SK-N-MC (cell line): ENCODE measurements at places on chromosomes 5 and 9.

DNA sequence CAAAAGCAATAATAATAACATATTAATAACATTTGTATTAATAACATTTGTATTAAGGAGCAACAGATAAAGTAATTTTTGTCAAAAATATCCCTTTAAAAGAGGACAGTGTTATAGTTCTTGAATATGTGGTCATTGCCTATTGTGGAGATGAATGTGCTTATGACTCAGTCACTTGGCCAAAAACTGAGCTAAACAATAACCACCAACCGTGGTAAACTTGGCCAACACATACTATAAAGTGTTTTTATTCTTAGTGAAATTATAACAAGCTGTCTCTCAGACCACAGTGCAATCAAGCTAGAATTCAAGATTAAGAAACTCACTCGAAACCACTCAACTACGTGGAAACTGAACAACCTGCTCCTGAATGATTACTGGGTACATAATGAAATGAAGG lies 159.2 kb upstream of the PLPPR1 start:
- no peak for DNase-seq

DNA sequence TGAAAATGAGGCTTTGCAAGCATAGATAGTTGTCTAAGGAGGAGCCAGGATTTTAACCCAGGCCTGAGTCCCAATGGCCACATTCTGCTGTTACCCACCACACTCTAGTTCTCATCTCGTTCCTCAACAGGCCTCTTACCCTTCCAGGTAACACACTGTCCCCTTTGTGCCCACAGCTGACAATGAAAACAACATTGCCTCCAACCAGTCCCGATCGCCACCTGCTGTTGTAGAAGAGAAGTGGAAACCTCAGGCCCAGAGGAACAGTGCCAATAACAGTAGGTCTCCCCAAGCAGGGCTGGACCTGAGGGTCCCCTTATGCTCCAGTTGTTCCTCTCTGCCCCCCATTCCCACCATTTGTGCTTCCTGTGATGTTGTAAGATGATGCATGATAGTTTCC lies 30.4 kb downstream of the AMBP start:
- DNase-seq, result no peak

GRCh38 chr5:2492476-2492875 lies 259.0 kb downstream of the IRX2 start:
- no peak for DNase-seq

- no peak for DNase-seq
Observed at GRCh38 chr5:67902497-67902830, 313.1 kb upstream of the PIK3R1 start.

- DNase-seq, result peak; percentile 92
Observed at GRCh38 chr5:163503106-163504078, 2.0 kb upstream of the MAT2B start.

GRCh38 chr5:95221234-95221633 lies 63.7 kb downstream of the MCTP1 start:
- DNase-seq, result no peak

DNA sequence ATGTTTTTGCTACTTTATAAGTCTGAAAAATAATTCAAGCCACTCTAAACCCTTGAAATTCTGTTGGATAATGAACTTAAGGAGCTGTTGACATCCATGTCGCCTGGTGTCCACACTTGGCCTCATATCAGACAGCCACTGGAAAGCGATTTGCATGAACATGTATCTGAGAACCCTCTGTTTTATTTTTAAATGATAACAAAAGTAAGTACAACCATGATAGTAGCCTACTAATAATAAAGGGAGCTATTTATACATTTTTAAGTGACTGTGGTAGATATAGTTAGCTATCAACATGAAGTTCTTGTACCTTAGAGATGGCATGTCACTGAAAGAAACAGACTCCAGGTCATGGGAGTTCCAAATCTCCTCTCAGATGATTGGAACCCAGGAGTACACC lies 53.3 kb downstream of the PLCXD3 start:
- no peak for DNase-seq

GRCh38 chr5:147483961-147484707 lies 25.7 kb downstream of the DPYSL3 start:
- peak; percentile 12 for DNase-seq

DNA sequence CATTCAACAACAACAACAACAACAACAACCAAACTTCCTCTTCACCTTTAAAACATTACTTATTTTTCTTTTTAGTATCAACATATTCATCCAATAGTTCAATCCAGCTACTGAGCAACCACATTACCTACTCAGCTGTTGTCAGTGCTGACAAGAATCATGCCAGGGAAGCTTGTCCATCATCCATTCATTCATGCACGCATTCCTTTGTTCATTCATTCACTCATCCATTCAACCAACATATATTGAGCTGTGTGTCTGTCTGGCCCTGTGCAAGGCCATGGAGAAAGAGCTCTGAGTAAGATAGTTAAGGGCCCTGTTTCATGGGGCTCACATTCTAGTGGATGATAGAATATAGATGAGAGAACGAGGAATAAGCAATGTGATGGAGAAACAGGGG lies 80.2 kb upstream of the TBC1D2 start:
- no peak for DNase-seq

DNA sequence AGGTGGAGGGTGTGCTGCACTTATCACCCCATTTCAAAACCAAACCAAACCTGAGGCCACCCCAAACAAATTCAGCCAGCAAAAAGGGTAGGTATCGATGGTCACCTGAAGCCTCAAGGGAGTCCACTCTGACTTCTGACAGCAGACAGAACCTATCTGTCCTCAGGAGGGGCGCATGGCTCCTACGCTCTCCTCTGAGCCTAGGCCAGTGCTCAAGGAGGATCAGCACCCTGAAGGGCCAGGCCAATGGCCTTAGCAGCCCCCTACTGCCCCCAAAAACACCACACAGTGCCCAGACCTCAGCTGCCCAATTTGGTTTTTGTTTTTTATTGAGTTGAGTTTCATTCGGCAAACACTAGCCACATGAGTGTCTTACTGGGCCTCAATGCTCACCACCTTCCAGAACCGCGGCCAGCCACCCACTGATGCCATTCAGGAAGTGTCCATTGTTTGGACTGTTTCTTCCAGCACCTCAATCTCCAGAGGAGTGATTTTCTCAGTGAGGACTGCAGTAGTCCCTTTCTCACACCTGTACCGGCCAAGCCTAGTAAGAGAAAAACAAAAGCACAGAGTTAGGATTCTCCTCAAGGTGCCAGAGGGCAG lies 62.0 kb downstream of the PSMB7 start:
- DNase-seq, result no peak

- DNase-seq, result no peak
Observed at GRCh38 chr5:146027751-146028150, 77.6 kb downstream of the PLAC8L1 start.

DNA sequence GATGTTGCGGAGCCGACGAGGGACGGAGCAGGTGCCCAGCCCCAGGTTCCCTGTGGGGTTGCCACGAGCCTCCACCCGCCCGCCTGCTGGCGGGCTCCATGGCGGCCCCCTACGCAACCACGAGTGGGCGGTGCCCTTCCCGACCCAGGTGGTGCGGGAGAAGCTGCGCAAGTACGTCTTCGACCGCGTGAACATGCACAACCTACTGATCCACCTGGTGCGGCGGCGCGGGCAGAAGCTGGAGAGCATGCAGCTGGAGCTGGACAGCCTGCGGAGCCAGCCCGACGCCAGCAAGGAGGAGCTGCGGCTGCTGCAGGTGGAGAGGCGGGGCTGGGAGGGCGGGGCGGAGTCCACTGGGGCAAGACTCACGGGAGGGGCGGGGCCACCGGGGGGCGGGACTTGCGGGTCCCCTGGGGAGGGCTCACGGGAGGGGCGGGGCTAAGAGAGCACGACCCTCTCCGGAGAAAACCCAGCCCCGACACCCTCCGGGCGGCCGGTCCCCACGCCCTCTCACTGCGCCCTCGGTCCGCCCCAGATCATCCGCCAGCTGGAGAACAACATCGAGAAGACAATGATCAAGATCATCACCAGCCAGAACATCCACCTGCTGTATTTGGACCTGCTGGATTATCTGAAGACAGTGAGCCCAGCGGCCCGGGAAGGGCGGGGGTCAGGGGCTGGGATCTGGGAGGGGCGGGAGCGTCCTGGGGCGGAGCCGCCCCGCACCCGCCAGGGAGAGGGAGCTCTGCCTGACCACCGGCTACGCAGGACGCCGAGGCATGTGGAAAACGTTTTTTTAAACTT lies 3.9 kb downstream of the CCDC183 start:
- no peak for DNase-seq

GRCh38 chr5:153926201-153926600 lies 112.5 kb downstream of the FAM114A2 start:
- no peak for DNase-seq

GRCh38 chr5:170503990-170504596 lies at the start of gene KCNIP1:
KCNIP1 (plus strand) TSS chr5:170504020.
- no peak for DNase-seq

DNA sequence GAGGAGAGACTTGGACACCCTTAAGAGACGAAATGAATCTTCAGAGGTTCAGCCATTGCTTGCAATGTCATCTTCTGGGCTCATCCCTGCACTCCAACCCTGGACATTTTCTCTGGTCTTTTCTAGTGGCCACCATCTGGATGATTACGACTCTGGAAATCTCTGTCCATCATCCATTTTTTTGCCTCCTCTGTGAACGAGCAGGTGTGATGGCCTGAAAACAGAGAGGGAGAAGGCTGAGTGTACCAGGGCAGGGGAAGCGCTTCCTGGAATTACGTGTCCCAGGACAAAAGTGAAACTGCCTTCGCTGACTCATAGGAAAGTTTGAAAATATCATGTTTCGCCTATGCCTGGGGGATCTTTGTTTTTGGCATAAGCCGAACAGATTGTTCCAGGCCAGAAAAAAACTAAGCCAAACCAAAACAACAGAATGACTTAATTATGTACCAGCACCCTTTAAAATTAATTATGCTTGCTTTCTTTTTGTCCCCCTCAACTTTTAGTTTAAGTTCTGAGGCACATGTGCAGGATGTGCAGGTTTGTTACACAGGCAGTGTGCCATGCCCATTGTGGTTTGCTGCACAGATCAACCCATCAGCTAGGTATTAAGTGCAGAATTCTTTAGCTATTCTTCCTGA lies 31.9 kb downstream of the ANKRD33B start:
- DNase-seq, result no peak

GRCh38 chr5:19977099-19977498 lies 10.9 kb downstream of the CDH18 start:
- no peak for DNase-seq

- no peak for DNase-seq
Observed at GRCh38 chr9:124164811-124165210, 92.9 kb upstream of the NEK6 start.

GRCh38 chr9:125262294-125262991 lies 817 bp downstream of the GAPVD1 start:
- DNase-seq, result no peak

DNA sequence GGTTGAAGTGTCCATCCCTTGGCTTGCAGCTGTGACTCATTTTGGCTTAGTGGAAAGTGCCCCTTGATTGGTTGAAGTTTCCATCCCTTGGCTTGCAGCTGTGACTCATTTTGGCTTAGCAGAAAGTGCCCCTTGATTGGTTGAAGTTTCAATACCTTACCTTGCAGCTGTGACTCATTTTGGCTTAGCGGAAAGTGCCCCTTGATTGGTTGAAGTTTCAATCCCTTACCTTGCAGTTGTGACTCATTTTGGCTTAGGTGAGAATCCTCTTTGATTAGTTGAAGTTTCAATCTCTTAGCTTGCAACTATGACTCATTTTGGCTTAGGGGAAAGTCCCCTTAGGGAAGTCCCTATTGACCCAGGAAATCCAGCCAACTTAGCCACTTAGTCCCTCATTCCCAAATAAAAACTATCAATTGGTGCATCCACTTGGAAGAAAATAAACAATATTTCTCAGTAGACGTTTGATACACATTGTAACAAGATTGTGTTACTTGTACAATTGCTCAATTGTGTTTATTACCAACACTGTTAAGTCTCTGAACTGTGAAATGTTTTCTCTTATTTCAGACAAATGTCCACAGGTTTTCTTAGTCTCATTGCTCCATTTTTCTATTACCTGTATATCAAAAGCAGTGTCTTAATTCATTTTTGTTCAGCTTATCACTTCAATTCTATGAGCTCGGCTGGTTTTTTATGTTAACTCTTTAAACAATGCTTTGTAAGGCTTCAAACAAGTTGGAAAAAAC lies 2308.8 kb upstream of the ACO1 start:
- no peak for DNase-seq

DNA sequence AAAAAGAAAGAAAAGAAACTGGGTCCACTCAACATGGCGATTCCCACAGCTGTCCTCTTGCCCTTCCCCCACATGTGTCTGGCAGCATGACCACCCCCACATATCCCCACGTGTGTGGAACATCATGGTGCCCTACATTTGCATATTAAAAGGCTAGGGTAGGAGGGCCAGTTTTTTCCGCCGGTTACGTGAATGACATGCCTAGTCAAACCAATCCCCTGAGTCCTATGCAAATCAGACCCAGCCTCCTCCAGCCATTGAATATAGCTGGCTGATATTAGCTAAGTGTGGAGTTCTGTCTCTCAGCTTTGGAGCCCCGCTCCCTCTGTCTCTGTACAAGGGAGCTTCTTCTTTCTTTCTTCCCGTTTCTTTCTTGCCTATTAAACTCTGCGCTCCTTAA lies 33.0 kb upstream of the CCDC112 start:
- no peak for DNase-seq

DNA sequence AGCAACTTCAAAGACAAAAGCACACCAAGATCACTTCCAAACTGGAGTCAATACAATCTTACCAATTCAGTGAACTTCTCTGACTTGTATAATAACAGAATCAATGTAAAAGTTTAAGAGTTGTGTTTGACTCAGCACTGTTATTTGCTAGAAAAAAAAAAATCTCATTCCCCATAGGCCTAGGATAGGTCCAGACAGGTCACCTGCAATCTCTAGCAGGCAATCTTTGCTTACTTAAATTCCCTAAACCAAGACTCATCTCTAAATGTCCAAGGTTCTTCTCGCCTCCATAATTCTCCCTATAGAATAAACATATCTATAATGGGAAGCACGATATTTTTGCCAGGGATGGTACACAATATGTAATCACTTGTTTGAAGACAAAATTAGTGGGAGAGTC lies 2.5 kb downstream of the FAM169A start:
- no peak for DNase-seq

DNA sequence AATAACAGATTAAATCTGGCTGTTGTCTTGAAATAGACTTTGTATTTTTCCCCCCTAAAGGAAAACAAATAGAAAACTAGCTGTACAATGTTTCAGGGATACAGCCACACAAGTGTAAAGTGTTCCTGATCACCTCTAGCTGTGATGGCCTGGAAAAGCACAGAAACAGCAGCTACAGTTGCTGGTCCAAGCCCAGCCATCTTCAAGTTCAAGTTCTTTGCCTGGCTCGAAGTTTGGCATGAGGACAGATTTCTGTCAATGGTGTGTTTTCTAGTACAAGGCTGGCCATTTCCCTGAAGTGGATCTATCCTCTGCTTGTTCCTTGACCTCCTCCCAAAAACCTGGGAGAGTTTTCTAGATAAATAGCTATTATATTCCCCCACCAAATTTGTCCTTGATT lies 272.2 kb upstream of the ADRA1B start:
- no peak for DNase-seq
